ENCODE measurements at places on chromosomes 5 and 9.

DNA sequence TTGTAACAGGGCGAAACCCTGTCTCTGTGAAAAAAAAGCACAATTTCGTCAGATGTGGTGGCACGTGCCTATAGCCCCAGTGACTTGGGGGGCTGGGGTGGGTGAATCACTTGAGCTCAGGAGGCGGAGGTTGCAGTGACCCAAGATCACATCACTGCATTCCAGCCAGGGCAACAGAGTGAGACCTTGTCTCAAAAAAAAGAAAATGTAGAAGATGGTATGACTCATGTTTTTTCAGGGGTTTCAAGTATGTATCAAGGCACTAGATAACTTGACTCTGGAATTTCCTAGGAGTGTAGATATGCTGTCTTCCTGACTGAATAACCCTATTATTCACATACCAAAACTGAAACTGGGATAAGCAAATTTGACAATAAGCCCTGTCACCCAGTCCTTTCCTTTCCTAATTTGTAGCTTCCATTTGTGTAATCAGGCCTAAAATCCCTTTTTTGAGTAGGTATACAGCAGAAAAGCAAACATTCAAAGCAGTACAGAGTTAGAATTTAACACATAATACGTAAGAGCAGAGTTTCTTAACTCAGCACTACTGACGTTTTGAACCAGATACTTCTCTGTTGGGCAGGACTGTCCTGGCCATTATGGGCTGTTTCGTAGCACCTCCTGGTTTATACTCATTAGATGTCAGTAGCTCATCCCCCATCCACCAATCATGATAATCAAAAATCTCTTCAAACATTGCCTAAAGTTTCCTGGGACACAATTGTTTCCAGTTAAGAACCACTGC lies 17.3 kb upstream of the ANKRD18B start:
- no peak for DNase-seq

DNA sequence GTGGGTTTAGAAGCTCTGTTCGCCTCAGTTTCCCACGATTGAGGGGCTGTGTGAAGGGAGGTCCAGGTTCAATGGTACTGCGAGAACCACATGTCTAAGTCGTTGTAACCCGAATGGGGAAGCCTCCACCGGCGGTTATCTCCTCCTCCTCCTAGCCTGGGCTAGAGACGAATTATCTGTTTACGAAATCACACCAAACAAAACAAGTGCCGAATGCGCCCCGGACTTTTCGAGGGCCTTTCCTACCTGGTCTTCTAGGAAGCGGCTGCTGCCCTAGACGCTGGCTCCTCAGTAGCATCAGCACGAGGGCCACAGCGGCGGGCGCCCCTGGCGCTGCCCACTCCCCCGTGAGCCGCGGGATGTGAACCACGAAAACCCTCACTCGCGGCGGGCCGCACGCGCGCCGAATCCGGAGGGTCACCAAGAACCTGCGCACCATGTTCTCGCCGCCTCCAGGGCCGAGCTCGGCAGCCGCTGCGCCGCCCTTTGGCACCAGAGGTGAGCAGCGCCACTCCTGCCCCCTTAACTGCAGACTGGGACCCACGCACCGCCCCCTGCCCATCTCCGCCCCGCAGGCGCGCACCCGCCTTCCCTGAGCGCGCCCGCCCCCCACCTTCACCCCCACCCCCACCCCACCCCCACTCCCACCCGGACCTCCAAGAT lies at the start of gene CDKN2A:
Gene CDKN2A, minus strand, starts transcription at position 500 of the 663 bp plus-strand sequence.
- peak; percentile 57 for DNase-seq

GRCh38 chr5:118533156-118533555 lies 455.2 kb downstream of the DTWD2 start:
- DNase-seq: no peak

DNA sequence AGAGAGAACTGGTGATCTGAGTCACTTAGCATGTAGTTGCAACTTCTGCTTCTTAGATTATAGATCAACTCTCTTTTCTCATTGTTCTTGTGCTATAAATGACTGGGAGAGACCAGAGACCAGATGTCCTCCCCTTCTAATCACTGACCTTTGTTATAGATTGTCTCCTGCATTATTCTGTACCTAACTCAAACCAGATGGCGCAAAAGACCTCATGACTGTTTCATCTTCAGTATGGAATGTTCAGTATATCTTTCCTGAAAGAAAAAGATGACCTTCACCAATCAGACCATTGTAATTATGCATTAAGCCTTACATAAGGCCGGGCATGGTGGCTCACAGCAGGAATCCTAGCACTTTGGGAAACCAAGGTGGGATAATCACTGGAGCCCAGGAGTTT lies 30.5 kb upstream of the ADAM19 start:
- DNase-seq: no peak

GRCh38 chr9:92480291-92480771 lies 2.0 kb downstream of the ASPN start:
- DNase-seq: no peak

GRCh38 chr5:8905021-8905420 lies 640.9 kb downstream of the SEMA5A start:
- no peak for DNase-seq

- DNase-seq: no peak
Observed at GRCh38 chr9:108104991-108105390, 615.4 kb upstream of the KLF4 start.

GRCh38 chr5:144575736-144576135 lies 405.1 kb downstream of the KCTD16 start:
- no peak for DNase-seq

- no peak for DNase-seq
Observed at GRCh38 chr5:151902215-151902614, 22.4 kb downstream of the GLRA1 start.

GRCh38 chr5:12951846-12952245 lies 992.6 kb downstream of the DNAH5 start:
- DNase-seq: no peak

GRCh38 chr9:131289301-131290035 lies at the start of gene PLPP7:
Gene PLPP7 (plus strand): TSS chr9:131289723. CDS start chr9:131289998, 275 bp downstream.
- DNase-seq: no peak

DNA sequence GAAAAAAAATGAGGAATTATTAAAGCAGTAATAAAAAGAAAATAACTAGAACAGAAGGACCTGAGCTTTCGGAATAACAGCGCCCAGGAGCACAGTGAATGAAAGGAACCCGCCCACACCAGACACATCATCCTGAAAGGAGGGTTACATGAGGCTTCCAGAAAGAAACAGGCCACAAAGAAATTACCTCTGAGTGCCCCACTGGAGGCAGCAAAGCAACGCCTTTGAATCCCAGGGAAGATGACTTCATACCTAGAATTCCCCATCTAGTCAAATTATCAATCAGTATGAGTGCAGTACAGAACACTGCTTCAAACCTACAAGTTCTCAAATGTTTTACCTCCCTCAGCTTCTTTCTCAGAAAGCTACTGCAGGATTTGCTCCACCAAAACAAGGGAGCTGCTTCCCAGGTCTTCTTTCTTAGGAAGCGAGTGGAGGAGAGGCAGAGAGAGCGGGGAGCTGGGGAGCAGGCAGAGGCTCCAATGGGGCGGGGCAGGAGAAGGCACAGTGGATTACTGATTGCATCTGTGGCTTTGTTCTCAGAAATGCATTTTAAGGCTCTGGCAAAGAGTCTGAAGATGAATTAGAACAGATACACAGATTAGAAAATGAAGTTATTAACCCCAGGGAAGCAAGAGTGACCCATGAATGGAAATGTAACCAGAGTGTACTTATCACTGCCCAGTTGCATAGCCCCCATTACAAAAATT lies 87.1 kb downstream of the SEMA4D start:
- peak; percentile 78 for DNase-seq

- DNase-seq: no peak
Observed at GRCh38 chr5:40082313-40082712, 597.4 kb upstream of the PTGER4 start.

GRCh38 chr9:97703437-97704344 lies 6.6 kb upstream of the XPA start:
- DNase-seq: peak; percentile 50

- no peak for DNase-seq
Observed at GRCh38 chr5:167652690-167653089, 638.8 kb upstream of the WWC1 start.

- peak; percentile 77 for DNase-seq
Observed at GRCh38 chr5:177071666-177072385, 14.9 kb upstream of the FGFR4 start.

- no peak for DNase-seq
Observed at GRCh38 chr9:1298046-1298445, 247.9 kb downstream of the DMRT2 start.

GRCh38 chr9:36971935-36972488 lies 62.1 kb downstream of the PAX5 start:
- no peak for DNase-seq

DNA sequence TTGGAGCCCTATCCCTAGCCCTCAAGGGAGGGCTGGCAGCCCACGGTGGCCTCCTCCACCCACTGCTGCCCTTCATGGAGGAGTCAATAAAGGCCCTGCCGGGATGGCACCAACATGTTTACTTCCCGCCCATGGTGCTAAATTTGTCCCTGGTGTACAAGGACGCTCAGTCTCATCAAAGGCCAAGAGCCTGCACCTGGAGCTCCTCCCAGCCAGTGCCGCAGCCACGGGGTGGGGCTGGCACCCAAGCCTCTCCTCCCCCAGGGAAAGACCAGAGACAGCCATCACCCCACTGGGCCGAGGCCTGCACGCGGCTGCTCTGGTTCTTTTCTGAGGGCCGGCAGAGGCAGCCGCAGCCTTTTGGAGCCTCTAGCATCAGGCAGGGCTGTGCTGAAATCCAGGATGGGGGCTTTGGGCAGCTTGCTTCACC lies 34.8 kb upstream of the RXRA start:
- DNase-seq: no peak

DNA sequence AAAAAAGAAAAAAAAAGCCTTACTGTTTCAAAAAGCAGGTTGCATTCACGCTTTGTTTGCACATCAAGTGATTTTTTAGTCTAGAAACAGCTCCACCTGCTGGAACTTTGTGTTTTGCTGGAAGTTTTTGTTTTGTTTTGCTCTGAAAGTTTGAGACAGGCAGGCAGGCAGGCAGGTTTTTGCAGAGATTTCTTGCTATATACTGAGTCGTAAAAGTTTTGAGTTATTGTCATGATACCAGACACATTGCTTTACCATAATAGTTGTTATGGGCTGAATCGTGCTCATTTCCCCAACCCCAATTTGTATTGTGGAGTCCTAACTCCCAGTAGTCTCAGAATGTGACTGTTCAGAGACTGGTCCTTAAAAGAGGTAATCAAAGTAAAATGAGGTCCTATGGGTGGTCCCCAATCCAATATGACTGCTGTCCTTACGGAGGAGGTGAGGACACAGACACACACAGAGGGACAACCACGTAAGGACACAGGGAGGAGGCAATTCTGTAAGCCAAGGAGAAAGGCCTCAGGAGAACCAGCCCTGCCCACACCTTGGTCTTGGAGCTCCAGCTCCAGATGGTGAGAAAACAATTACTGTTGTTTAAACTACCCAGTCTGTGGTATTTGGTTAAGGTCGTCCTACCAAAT lies 20.9 kb downstream of the OR2Y1 start:
- DNase-seq: peak; percentile 55

DNA sequence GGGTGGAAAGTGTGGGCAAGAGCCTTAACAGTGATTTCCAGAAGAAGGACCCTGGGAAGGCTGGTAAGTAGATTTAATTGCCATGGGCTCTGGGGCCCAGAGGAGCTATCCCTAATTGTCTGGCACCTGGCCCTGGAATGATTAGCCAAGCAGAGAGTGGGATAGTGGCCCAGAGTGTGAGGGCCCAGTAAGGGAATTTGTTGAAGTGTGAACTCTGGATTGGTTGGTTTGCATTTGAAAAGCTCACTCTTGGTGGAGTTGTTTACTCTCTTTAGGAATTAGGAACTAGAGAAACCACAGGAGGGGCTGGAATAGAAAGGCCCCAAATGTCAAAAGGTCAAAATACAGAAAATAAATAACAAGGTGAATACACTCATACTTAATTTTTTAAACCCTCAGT lies 207.1 kb downstream of the GABRG2 start:
- DNase-seq: no peak

- no peak for DNase-seq
Observed at GRCh38 chr9:72297516-72297915, 67.5 kb downstream of the ZFAND5 start.

- DNase-seq: no peak
Observed at GRCh38 chr5:116841734-116842133, 267.1 kb upstream of the SEMA6A start.

DNA sequence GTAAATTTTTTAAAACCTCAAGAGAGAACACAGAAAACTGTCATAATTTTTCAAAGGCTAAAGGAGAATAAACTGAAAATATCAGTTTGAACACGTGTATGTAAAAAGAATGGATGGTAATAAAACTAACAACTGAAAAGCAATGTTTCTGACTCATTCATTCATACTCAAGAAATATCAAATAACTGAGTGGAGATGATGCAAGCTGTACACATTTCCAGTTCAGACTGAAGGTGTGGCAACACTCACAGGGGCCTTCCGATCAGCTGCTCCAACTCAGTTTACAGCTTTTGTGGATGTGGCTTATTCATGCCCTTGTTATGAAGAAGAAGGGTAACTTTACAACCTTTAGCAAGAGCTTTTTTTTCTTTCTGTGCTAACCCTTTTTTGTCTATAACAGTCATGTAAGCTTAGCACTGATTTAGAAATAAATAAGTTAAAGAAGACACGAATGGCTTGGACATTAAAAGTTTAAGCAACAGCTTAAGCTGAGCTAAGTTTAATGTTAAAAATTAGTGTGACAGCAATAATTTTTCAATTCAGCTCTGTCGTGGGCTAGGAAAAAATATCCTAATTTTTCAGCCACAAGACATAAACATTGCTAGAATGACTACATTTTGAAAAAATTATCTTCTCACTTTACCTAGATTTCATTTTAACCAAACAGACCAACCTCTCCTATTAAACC lies 453.5 kb downstream of the RAB3C start:
- DNase-seq: peak; percentile 68

DNA sequence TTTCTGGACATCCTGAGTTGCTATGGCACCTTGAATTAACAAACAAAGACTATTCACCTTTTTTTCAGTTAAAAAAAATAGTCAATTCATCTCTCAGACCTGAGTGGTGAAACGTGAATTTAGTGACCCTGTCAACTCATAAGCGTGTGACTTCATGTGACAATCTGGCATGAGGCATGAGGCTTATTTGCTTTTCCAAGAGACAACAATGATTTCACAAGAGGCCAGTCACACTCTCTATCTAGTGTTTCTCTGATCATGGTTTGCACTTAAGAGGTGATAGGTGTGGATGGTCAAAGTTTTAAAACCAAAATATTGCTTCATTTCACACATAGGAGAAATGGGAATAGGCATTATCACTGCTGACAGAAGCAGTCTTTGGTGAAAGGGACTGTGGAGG lies 559.6 kb upstream of the ACO1 start:
- no peak for DNase-seq

DNA sequence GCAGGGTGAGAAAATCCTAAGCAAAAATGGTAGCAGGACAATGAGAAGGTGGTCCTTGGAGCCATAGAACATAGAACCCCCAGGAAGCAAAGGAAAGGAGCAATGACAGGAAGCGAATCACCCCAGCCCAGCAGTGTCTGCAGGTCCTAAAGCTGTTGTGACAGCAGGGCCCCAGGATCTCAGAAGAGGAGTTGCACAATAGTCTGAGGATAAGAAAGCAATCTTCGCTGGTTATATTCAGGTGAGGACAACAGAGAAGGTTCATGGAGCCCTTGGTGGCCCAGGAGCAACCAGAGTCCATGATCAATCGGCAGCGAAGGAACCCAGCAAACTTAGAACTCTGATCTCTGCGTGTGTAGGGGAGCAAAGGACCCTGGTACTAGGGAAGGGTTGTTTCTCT lies 234.8 kb upstream of the IRX2 start:
- DNase-seq: no peak

- no peak for DNase-seq
Observed at GRCh38 chr5:143557061-143557818, 153.8 kb upstream of the NR3C1 start.

- DNase-seq: no peak
Observed at GRCh38 chr5:10031817-10032216, 217.9 kb downstream of the ATPSCKMT start.

GRCh38 chr9:121839726-121840500 lies 188.5 kb downstream of the DAB2IP start:
- no peak for DNase-seq

Measured in CD4-positive, alpha-beta T cell treated with Interleukin-2 at 100 ng/mL for 4 hours (primary cell).